ENCODE measurements at places on chromosomes 11 and 22.

DNA sequence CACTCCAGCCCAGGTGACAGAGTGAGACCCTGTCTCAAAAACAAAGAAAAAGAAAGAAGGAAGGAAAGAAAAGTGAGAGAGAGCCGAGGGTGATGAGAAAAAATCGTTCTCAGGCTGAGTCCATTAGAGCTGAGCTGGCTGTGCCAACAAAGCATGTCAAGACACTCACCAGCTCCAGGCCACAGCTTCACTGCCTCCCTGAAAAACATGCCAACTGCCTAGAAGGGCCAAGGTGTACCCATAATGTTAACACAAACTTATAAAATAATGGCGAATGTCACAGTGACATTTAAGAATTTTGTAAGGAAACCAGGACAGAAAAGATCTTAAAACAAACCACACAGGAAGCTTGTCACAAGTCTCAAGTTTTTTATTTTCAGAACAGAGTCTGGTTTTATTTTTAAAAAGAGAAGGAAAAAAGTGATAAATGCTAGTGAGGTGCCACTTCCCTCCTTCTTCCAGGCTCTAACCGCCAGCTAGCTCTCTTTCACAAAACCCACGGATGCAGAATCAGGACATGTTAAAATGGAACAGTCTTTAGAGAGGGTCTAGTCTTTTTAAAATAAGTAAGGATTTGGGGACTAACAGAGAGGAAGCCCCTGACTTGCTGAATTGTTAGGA, 5.1 kb downstream of the TMEM121B start:
- no peak for DNase-seq

- DNase-seq, result no peak
Measured at GRCh38 chr11:20194470-20194869, 34.2 kb upstream of the DBX1 start.

DNA sequence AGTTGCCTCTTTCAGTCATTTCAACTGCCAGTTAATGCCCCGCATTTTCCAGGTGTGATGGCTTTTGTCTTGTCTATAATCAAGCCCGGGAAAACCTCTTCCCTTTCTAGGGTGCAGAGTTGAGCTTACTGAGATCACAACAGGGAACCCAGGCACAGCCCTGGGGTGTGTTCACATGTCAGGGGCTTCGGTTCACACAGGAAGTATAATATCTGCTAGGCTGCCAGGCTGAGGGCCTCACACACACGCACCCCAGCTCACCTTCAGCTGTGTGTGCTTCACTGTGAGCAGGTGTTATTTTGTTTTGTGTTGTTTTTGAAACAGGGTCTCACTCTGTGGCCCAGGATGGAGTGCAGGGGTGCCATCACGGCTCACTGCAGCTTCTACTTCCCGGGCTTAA, 9.7 kb upstream of the SOX10 start:
- DNase-seq, result no peak

- DNase-seq, result no peak
Measured at GRCh38 chr22:34841331-34841771, 224.6 kb upstream of the ISX start.

GRCh38 chr11:65880844-65881421, 1.3 kb downstream of the CTSW start:
- no peak for DNase-seq

DNA sequence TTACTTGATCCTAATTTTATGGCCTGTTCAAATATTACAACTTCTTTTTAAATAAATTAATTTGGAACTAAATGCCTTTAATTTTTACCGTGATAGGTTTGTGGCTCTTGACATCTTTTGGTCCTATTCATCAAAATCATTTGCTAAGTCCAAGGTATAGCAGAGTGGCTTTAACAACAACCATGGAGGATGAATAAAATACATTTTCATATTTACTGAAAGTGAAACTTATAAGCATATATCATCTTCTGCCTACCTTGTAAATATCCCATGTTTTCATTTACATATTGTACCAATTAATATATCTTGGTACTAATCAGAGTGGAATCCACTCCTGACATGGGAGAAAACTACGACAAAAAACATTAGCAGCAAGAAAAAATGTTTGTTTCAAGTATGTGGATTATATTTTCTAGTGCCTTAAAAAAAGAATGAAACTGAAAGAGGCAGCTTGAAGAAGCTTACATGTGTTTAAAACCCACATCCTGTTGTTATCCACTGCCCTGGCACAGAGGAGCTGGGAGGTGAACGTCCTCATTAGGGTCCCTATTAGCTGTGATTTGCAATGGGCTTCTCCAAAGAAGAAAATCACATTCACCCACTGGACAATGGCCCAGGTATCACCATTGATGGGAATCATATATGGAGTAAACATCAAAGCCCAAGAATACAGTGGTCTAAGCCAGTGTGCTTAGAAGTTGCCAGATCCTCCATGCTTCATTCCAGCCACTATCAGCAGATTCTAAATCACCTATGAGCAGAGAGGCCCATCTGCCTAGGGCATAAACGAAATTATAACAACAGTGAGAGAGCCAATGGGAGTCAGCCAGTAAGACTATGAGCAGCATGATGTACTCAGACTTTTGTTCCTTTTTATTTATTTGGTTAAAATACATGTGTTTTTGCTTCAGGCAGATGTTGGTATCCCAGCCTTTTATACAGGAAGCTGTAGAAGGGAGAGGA, 84.7 kb downstream of the MAML2 start:
- no peak for DNase-seq

All from activated CD8-positive, alpha-beta memory T cell treated with anti-CD3 and anti-CD28 coated beads for 1 hour (primary cell).